ENCODE measurements at places on chromosomes 16 and 17. TPM values are rescaled to one million over a fixed set of nuclear protein-coding genes. Genes with fewer than 3 reads are reported as not detected.

The HOXB1 gene
- polyA plus RNA-seq = not detected

The PYY gene
- not detected for polyA plus RNA-seq

The MYOCD gene
- polyA plus RNA-seq = not detected

The SLC52A1 gene
- polyA plus RNA-seq = 0.39 TPM

DNA sequence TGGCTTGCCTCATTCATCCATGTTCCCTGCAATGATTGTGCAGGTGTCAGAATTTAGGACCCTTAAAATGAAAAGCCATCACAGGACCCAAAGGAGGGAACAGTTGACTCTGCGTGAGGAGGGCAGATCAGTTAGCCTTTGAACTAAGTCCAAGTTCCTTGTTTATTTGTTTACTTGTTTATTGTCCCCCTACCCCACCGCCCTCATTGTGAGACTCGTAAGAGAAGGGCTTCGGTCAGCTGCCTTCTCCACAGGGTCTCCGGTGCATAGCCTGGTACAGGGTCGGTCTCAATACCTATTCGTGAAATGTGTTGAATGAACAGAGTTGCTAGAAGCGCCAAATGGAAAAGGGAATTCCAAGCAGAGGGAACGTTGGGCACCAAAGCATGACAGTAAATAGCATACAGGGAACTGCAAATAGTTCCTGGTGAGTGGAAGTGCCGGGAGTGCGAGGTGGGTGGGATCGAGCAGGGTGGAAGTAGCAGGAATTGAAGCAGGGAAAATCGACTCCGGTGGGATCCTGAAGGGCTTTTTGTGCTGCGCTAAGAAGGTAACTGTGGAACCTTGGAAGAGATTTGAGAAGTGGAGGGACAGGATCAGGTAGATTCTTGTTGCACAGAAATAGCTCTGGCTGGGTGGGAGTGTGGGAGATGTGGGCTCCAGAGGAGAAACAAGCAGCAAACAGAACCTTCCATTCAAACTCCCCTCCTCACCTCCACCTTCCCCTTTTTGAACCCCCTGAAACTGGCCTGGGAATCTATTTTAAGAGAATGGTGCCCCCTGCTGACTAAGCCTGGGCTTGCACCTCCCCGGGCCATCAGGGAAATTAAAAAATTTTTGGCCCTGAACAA lies 12.7 kb downstream of the SLC35B1 start:
- no peak for DNase-seq

- no peak for DNase-seq
Observed at GRCh38 chr16:67509016-67509415, 19.6 kb upstream of the RIPOR1 start.

DNA sequence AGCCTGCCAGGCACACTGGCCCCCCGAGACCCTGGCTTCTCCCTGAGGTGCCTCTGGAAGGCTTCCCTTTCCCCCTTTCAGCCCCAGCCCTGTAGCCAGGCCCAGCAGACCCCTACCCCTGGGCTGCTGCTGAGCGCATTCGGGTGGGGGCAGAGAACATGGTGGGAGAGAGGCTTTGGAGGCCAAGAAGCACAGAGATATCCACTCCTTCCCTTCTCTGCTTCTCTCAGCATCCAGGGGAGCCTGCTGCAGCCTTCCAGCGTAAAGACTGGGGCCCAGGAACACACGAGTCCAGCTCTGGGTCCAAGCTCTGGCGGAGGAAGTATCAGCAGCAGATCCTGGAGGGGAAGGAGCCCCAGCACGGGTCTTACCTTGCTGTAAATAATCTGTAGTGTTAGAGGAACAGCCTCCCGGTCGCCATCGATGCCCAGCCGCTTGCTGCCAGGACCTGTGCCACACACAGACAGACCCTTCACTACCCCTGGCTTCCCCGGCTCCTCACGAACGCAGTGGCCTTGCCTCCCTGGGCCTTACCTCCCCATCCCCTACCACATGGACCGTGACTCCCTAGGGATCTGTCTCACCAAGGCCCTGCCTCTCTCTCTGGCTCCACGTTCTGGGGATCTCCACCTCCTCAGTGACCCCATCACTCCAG lies 17.0 kb upstream of the PIK3R6 start:
- no peak for DNase-seq

The ENPP7 gene
- polyA plus RNA-seq = not detected

GRCh38 chr16:75114179-75114945 lies 2.2 kb downstream of the LDHD start:
- DNase-seq = no peak

DNA sequence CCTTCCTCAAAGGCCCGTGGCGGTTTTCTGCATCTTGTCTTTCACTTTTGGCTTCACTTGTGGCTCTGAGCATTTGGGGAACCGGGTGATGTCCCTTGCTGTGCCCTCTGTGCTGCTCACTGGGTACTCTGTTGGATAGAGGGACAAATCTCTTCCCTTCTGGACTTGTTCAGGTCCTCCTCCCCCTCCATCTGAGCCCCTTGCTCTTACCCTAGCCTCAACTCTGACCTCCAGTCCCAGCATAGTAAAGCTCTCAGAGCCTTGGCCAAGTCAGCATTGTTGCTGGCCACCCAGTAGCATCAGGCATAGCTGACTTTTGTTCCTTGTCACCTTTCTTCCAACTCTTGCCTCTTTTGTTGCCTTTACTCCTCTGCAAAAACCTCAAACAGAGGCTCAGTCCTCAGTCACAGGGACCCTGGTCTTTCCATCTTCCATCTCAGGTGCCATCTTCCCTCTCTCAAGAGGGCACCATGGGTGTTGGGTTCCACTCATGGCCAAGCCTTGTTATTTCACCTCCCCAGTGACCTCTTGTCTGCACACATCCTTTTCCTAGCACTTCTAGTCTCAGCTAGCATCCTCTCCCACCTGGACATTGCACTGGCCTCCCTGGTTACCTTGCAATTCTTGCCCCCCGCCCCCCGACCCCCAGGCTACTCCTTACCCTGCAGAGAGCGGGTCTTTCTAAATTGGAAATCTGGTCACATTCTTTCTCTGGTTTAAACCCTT lies 393 bp upstream of the PSMB10 start:
- DNase-seq = peak; percentile 64

DNA sequence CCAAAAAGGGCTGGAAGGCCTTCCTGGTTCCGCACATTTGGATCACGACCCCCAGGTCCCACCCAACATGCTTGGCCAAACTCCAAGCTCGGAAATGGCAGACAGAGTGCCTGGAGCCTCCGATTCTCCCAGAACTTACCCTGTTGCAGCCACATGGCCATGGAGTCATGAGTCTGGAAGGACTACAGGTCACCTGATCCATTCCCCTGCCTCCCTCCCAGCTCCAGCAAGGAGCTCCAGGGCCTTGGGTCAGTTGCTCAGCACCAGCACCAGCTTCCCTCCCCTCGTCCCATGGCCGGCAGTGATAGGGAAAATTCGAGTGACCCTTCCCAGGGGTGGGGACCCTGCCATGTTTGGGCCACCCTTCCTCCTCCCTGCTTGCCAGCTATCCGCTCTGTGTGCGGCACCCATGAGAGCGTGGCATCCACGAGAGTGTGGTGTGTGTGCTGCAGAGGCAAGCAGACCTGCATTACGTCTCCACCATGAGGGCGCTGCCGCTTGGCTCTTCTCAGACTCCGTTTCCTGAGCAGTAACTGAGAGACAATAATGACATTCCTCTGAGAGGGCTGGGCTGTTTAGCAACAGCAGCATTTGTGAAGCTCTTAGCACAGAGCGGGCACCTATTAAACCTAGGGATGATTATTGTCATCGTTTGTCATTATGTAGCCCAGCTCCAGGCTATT lies 21.3 kb upstream of the RPL38 start:
- DNase-seq = no peak

DNA sequence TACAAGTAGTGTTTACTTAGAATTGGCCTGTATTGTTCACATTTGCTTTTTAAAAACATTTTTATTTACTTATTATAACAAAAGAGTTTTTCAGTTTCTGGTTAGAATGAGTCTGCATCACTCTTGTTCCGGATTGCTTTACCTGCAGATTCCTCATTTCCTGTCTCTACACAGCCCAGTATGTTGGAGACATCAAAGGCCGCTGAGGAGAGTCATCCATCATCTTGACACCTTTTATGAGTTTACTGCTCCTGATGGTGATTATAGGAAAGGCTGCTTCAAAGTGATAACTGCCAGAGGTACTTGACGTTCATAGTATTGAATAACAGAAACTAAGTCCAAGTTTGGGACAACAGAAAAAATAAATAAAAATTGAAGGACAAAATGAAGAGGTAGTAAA lies 490.5 kb upstream of the CA10 start:
- DNase-seq = no peak

DNA sequence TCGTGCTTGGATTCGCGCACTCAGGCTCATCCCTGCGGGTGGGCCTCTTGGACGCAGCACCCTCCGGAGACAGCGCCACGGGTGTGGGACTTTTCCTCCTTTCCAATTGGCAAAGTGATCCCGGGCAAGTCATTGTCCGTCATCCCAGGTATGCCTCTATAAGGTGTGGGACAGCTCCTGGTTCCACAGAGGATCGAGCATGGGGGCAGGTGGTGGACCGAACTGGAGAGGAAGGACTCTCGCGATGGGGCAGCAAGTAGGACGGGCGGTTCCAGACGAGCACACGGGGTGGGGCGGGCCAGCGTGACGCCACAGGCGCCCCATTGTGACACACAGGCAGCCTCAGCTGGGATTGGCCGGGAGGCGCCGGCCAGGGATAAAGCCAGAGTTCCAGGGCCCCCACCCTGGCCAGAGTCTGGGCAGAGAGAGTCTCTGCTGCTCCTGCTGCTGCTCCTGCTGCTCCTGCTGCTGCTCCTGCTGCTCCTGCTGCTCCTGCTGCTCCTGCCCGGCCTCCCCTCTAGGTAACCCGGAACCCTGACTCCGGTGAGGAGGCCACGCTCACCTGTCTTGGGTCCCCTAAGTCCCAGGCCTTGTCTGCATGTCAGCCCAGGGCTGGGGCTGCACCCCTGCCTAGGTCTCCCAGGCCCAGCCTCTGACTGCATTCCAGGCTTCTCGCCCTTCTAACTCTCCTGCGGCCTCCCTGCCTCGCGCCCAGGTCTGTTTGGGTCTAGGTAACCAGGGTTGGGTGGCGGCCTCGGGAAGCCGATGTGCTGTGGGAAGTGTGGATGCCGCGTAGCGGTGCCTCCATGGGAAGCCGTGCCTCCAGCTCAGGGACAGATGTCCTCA lies 38.5 kb upstream of the SLC47A1 start:
- DNase-seq = no peak

The KRT27 gene
- 0.03 TPM for polyA plus RNA-seq

The SULT1A4 gene
- 0.79 TPM for polyA plus RNA-seq

GRCh38 chr17:76121932-76122430 lies 18.4 kb upstream of the EXOC7 start:
- no peak for DNase-seq

GRCh38 chr16:57711346-57711745 lies 16.7 kb downstream of the DRC7 start:
- no peak for DNase-seq

- peak; percentile 63 for DNase-seq
Observed at GRCh38 chr16:58433569-58433951, 41.3 kb downstream of the GINS3 start.

GRCh38 chr17:18257982-18258355 lies 569 bp downstream of the FLII start:
- peak; percentile 70 for DNase-seq

The C16orf74 gene
- 81.5 TPM for polyA plus RNA-seq

- no peak for DNase-seq
Observed at GRCh38 chr16:85616607-85617321, 3.6 kb downstream of the GSE1 start.

The EXOC3L1 gene
- 0.03 TPM for polyA plus RNA-seq

GRCh38 chr17:12136646-12137045 lies 116.0 kb downstream of the MAP2K4 start:
- no peak for DNase-seq

The AP1G1 gene
- polyA plus RNA-seq = 80.2 TPM

GRCh38 chr17:67993998-67994361 lies 2.3 kb downstream of the C17orf58 start:
- DNase-seq = no peak

The GRAP gene
- polyA plus RNA-seq = not detected

- DNase-seq = peak; percentile 1
Observed at GRCh38 chr16:77043076-77043475, 147.9 kb upstream of the MON1B start.

- no peak for DNase-seq
Observed at GRCh38 chr16:88692861-88693260, 6.6 kb upstream of the SNAI3 start.

The TLCD3B gene
- polyA plus RNA-seq = 0.15 TPM

The OSGIN1 gene
- polyA plus RNA-seq = 4.2 TPM

The HS3ST3B1 gene
- 1.5 TPM for polyA plus RNA-seq

The CES2 gene
- polyA plus RNA-seq = 95.4 TPM

DNA sequence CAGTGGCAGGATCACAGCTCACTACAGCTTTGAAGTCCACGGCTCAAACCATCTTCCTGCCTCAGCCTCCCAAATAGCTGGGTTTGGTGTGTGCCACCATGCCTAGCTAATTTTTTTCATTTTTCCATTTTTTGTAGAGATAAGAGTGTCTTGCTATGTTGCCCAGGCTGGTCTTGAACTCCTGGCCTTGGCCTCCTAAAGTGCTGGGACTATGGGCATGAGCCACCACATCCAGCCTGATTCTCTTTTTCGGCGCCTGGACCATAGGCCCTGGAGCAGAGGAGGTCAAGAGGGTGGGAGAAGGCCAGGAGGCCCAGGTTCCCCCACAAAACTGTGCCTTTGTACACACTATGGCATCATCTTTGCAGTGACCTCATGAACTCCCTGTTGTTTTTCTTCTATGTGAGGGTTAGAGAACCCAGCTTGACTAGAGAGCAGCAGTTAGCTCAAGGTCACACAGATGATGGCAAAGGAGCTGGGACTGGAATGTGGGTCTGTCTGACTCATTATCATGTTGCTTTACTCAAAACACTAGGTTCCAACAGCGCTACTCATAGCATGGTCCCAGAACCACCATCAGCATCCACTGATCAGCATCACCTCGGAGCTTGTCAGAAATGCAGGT lies 16.3 kb downstream of the SCN4A start:
- DNase-seq = no peak

- DNase-seq = no peak
Observed at GRCh38 chr17:29968271-29968670, 26.8 kb downstream of the EFCAB5 start.

GRCh38 chr17:1726626-1727257 lies 2.2 kb downstream of the WDR81 start:
- no peak for DNase-seq

DNA sequence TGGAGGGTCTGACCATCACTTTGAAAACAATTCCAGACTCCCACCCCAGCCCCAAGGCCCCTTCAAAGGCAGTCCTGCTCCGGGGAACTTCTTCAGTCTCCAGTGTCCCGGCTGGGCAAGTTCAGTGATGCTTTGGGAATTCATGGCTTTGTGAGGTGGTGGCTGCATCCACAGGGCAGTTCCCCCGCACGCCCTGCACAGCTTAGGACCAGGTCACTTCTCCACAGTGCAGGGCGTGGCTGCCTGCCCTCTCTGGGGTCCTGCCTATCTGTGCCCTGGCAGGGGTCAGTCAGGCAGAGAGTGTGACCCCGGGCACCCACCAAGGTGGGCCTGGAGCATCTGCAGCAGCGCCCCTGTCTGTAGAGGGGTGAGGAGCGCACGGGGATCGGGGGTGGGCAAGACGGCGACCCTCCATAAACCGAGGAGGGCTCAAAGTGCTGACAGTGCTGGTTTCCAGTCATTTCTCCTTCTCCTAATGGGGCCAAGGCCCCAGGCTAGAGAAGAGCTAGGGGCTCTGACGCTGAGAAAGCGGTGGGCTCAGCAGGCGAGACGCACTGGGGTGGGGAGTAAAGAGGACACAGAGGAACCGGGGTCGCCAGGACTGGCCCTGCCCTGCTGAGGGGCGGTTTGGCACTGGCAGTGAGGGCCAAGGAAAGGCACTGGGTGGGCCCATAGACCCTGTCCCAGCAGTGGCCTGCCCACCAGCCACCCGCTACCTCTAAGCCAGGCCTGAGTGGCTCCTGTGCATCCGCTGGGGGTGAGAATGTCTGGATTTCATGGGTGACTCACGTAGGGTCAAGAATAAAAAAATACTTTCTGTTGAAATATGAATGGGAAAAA lies 4.2 kb upstream of the ARHGAP27 start:
- no peak for DNase-seq

- peak; percentile 6 for DNase-seq
Observed at GRCh38 chr16:4232541-4233386, 9.1 kb downstream of the SRL start.
